ENCODE measurements at places on chromosomes 13 and 19.

GRCh38 chr19:31351056-31351854 lies 2.0 kb upstream of the TSHZ3 start:
- peak; percentile 40 for DNase-seq

- DNase-seq = no peak
Observed at GRCh38 chr13:110571896-110572777, 10.6 kb upstream of the RAB20 start.

GRCh38 chr19:18478545-18479311 lies 40.8 kb upstream of the ISYNA1 start:
- peak; percentile 93 for DNase-seq

DNA sequence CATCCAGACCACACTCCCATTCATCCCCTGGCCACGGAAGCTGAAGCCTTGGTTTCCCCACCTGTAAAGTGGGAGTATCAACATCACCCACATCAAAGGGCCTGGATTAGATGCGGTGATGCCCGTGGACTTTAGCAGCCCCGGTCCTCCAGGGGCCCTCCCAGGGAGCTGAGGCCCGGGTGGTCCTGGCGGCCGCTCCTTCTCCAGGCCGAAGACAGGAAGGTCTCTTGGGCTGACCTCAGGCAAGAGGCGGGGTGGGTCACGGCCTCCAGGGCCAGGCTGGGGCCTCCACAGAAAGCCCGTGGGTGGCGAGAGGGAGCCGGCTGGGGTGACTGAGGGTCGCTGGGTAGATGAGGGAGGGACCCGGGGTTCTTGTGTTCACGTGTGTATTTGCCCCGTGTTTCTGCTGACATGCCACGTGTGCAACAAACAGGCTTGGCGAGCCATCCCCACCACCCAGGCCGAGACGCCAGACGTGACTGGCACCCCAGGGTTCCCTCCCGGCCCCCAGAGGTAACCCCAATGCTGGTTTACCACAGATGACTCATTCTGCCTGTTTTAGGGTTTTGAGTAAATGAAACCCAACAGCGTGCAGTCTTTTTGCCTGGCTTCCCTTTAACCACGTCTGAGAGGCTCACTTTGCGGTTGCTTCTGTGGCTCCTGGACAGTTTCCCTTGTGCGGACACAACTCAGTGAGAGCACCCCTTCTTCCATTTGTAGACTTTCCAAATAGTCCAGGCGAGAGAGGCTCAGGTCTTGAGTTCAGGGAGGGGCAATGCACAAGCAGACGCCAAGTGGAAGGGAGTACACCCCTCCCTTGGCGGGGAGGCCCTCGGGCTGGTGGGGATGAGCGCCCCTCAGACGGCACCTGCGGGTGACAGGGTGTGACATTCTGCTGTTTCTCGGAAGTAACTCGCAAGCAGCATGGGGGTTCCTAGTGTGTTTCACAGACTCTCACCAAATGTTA lies 42.9 kb downstream of the C13orf46 start:
- DNase-seq = peak; percentile 47

GRCh38 chr13:39875111-39875987 lies 219.9 kb downstream of the COG6 start:
- DNase-seq = no peak

DNA sequence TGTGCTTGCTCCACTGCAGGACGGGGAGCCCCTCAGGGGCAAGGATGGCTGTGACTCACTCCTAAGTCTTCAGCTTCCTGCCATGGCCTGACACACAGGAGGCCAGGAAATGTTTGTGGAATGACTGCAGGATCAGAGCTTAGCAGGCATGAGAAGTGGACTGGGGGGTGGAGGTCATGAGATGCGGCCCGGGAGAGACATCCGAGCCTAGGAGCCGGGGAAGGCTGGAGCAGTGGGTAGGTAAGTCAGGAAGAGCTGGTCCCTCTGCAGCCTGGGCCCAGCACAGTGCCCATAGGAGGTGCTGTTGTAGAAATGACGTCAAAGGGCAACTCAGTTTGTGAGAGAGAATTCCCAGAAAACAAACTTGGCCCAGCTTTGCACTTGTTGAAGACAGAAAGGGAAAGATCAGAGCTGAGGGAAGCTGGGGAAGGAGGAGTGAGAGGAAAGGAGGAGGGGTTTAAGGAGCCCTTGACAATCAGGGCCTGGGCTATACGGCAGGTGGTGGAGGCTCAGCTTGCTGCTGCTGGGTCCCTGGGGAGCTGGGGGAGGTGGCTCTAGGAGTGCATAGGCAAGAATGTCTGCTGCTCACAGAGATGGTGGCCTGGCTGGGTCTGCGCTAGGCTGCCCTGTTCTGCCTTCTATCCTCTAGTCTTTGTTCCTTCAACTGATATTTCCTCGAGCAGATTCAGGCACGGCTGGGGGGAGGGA lies 18.5 kb downstream of the POU2F2 start:
- peak; percentile 96 for DNase-seq

GRCh38 chr19:44582581-44583265 lies 30.6 kb upstream of the IGSF23 start:
- no peak for DNase-seq

DNA sequence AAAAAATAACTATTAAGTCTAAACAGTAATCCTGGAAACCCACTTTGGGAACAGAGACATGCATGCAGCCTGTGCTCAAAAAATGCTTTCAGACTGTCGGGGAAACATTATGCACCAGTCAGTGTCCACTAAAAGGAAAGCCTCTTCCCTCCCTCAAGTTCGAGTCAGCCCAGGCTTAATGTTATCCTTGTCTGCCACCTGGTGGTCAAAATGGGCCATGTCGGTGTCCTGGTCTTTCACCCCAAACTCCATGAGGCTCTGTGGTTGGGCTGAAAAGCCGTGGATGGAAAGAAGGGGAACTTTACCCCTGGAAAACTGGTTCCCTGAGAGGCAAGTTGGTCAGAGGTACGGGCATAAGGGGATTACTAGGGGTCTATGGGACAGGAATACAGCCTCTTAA lies 88.4 kb upstream of the ZNF492 start:
- no peak for DNase-seq

DNA sequence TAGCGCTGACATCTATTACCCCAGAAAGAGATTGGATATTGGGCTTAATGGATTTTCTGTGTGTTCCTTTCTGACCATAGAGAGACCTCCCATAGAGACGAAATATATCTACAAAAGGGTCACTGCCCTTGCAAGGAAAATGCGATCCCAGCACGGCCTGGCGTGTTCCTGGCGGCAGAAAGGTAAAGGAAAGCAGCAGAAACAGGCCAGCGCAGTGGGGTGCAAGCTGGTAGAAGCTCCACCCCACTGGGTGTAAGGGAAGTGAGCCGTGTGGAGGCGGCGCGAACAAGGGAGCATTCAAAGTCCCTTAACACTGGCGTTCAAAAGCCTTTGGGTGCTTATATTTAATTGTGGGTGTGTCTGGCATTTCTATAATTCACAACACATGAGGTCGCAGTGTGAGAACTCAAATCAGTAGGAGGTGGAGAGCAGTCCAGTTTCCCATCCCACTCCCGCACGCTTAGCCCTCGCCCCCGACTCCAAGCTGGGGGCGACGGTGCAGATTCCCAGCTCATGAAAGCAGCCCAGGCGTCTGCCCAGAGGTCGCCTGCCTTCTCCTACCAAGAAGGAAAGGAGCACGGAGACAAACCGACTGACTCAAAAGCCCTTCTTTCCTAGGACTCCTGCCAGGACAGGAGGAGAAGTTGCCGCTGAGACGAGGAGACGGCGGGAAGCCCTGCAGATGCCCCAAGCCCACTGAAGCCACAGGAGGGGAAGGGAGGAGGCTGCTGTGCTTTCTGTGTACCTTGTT lies 478.4 kb downstream of the FOXO1 start:
- DNase-seq = no peak

DNA sequence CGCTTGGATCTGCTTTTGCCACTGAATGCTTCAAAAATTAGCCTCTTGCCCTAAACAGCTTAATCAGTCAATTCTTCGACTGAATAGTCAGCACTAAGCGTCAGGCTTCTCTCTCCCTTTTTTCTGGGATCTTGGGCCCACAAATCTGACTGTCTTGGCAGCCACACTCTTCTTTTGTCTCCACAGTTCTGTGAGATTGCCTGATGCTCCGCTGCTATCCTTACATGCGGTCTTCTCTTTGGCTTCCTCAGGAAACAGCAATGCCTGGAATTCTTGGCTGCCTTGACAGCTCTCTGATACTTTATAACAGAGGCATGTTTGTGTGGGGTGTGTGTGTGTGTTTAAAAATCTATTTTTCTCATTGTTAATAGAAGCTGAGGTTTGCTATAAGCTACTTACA lies 32.6 kb downstream of the ERCC5 start:
- DNase-seq = no peak

DNA sequence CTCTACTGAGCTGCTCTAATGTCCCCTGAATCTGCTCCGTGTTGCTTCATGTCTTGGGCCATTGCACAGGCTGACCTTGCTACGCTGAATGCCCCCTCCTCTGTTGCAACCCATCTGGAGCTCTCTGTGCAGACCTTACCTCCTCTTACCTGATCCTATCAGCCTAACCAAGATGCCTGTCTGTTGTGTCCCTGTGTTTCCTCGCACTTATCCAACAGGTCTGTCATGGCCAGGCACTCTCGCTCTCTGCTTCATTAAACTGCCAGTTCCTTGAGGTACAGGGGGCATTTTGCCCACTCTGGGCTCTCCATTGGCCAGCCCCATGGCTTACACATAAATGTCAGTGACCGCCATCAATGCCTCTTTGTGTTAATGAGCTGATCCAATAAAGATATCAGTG lies 277.7 kb upstream of the TSHZ3 start:
- no peak for DNase-seq

GRCh38 chr13:30004204-30004603 lies 153.8 kb upstream of the UBL3 start:
- DNase-seq = no peak

DNA sequence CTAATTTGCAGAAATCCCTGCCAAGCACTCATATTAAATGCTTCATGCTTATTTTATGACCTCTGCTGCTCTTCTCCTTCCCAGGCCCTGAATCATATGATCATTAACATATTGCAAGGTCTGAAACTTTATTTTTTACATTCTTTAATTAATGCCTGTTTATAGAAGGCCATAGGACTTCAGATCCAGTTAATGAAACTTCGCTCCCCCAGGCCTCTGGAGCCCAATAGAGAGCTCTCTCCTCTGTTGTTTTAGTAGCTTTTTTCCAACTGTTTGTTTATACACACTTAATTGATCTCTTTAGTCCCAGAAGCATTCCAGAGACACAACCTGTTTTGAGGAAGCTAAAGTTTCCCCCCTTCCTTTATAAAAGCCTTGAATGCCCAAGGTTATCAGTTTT lies 68.3 kb downstream of the DACH1 start:
- no peak for DNase-seq

DNA sequence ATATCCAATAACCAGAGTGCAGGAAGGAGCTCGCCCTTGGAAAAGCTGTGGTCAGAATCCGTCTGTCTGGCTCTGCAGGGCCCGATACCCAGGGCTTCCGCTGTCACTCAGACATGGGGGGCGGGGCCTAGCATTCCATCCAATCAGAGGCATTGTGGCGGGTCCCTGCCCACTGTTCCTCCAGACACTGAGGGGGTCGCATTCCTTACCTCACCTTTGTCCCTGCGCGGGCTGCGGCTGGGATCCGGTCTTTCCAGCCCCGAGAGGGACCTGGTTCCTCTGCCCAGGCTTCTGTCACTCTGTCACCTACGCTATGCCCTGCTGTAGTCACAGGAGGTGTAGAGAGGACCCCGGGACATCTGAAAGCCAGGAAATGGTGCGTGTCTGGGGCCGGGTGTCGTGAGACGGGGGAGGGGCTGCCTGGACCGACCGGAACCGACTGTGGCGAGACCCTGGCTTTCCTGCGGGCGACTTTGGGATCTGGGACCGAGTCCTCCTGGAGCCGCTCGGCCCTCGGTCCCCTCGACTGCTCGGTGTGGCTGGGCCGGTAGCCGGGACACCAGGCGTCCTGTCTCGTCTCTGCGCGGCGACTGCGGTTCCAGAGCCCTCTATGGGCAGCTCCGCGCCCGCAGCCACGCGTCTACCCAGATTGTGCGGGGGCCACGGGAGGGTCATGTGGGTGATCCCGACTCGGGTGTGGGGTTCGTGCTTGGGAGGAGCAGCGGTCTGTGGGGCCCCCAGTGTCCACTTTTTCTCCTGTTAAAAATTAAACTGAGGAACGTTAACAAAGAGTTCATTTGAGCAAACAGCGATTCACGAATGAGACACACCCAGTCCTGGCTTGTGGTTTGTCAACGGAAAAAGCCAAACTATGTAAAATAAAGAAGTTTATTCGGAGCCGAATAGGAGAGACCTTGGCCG lies at the start of gene ZNF69:
ZNF69 (plus strand) TSS at position 172 of the 921 bp plus-strand sequence; CDS start at position 314, 142 bp downstream.
- DNase-seq = no peak

GRCh38 chr13:42047561-42048341 lies 697 bp upstream of the DGKH start:
- peak; percentile 46 for DNase-seq

GRCh38 chr19:15671891-15672579 lies 852 bp upstream of the CYP4F12 start:
- DNase-seq = no peak

DNA sequence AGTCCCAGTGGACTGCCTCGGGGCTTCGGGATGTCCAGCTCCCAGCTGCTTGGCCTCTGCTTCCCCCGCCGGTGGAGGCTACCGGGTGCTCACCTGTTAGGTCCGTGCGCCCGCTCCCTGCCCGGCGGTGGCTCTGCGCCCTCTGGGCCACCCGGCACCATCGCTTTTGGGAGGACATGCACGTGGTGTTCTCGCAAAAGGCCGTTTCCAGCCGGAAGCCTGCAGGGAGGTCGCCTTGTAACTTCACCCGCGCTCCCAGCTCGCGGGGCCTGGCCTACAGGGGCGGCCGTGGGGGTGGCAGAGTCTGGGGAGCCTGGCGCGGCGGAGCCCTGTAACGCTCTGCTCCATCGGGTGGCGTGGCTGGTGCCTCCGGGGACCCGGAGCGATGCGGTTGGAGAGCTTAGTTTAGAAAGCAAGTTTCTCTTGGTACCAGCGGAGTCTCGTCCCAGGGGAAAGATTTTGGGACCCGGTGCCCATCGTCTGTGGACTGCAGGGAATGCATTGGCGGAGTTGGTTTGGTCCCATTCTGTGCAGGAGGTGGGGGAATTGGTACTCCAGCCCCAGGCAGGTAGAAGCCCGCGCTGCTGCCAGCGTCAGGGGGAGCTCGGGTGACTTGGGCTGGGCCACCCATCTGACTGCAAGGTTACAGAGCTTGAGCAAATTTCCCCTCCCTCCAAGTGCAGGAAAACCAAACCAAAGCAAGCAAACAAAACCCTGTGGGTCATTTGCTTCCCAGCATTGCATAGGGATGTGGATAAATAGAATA lies 673 bp downstream of the SPATA13 start:
- no peak for DNase-seq

GRCh38 chr13:79353693-79354092 lies 52.4 kb downstream of the RBM26 start:
- no peak for DNase-seq

- DNase-seq = peak; percentile 19
Observed at GRCh38 chr13:37023871-37024270, 23.3 kb downstream of the EXOSC8 start.

- DNase-seq = no peak
Observed at GRCh38 chr19:3179739-3180293, 1.2 kb downstream of the S1PR4 start.

GRCh38 chr13:112688560-112689302 lies 1.1 kb upstream of the ATP11A start:
- no peak for DNase-seq

DNA sequence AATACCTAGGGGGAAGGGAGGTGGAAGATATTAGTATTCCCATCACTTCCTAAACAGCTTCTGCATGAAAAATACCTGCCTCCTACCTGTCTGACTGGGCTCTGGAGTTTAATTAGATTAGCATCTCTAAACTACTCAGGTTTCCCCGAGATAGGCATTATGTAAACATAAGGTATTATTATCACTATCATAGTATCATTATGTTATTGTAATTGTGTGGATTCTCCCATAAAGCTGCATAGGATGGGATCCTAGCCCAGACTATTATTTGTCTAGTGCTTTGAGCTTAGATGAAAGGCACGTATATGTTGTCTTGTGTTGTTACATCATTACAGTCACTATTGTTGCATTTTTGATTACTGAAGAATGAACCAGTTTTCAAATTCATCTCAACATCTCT lies 115.2 kb upstream of the SOX21 start:
- no peak for DNase-seq
